ENCODE measurements at places on chromosomes 1 and 21.

DNA sequence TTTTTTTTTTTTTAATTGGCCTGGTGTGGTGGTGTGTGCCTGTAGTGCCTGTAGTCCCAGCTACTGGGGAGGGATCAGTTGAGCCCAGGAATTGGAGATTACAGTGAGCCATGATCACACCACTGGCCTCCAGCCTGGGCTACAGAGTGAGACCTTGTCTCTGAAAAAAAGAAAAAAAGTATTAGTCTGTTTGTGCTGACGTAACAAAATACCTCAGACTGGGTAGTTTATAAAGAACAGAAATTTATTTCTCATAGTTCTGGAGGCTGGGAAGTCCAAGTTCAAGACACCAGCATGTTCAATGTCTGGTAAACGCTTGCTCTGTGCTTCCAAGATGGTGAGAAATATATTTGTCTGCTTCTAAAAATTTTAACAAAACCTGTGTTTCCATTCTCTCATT, 25.8 kb downstream of the TRAF5 start:
- DNase-seq = no peak

DNA sequence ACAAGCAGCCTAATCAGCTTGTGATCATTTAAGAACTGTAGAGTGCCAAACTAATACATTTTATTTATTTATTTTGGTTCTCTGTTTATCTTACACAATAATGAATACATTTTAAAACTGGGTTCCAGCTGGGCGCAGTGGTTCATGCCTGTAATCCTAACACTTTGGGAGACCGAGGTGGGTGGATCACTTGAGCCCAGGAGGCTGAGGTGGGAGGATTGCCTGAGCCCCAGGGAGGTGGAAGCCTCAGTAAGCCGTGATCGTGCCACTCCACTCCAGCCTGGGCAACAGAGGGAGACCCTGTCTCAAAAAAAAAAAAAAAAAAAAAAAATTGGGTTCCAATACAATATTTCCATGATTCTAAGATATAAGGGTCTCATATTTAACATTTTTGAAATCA, 9.2 kb downstream of the FBXO28 start:
- DNase-seq = no peak

DNA sequence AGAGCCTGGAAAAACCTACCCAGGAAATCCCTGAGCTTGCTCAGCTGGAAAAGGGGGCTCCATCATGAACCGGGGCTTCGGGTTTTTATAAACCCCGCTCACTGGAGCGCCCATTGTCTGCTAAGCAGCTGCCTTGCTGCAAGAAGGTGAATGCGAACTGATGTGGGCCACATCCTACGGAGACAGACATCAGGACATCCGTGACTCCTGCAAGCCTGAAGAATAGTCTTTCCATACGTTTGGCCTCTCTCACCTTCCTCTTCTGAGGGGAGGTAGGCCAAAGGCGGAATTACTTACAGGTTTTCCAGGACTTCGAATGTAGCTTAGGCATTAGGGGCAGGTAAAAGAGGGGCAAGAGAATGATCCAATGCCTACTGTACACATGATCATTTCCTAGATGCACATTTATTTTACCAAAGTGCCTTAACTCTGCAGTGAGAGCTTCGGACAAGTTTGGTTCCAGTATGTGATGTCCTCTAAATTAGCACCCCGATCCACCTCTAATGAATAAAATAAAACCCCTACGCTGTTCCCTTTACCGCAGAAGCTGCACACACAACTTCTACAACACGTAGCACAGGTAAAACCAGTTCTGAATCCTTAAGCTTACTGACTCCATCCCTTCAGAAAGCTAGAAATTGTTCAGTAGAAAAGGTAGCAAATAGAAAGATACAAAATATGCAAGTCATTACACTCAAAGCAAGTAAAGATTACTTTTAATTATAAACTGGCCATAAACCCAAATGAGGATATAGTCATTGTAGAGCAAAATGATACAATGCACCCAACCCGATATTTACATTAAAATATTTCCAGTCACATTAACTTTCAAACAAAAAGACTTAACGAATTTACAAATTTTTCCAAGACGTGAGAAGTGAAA, 866 bp upstream of the SORT1 start:
- no peak for DNase-seq

GRCh38 chr1:109181807-109182163, 31.9 kb upstream of the SARS1 start:
- DNase-seq = no peak

DNA sequence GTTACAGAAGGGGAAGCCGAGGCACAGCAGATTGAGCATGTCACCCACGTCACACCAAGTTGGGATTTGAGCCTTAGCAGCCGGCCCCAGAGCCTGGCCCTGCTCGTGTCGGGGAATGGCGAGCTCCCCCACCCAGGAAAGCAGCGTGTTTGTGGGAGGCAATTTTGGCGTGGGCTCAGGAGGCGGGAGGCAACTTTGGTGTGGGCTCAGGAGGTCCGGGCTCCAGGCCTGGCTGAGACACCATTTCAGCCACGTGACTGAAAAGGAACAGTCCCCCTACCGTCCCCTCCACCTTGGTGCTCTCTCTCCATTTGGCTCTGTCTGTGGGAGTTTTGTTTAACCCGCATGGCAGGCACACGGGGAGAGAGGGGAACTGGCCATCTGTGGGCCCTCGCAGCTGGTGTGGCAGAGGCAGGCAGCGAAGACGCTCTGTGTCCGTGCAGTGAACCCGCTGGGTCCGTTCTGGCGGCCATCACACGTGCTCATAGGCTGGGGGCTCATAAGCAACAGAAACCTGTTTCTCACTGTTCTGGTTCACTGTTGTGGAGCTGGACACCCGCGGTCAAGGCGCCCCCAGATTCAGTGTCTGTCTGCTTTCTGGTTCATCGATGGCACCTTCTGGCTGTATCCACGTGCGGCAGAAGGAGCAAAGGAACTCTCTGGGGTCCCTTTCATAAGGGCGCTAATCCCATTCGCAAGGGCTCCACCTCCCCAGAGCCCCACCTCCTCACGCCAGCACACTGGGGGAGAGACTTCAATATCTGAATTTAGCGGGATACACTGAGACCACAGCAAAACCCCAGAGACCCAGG, 110.2 kb downstream of the CRYAA start:
- no peak for DNase-seq

GRCh38 chr1:38009088-38009840, 3.3 kb upstream of the UTP11 start:
- peak; percentile 62 for DNase-seq

DNA sequence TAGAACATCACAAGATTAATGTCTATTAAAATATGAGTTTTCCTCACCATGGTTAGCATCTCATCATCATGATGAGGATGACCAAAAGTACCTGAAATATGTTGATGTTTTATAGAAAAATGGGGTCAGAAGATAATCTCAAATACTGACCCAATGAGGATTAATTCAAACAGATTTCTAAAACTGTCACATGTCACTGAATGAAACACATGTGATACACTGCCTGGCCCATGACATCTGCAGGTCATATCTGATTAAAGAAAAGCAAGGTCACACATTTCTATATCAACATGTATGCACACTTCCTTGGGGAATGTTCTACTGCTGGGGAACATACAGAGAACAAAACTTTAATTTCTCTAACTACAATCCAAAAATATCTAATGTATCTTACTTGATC, 470.6 kb upstream of the ADGRL2 start:
- DNase-seq = no peak

DNA sequence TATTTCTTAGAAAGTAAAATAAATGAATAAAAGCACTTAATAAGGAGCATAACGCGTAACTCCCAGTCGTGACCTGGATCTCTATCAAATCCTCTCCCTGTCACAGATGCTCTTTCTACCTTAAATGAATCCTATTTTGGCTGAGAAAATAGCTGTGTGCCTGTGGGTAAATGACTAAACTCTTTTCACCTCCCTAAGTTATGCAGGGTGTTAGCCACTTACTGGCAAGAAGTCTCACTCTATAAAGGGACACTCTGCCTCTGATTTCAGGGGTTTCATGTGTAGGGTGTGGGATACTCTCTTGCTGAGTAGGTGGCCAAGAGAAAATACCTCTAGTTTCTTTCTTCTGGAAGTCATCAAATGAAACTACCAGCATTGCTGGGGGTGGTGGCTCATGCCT, 24.3 kb upstream of the PPP1R15B start:
- no peak for DNase-seq

- no peak for DNase-seq
Observed at GRCh38 chr21:32812035-32812434, 40.5 kb upstream of the PAXBP1 start.

GRCh38 chr1:40299366-40300248, 17.5 kb downstream of the COL9A2 start:
- DNase-seq = no peak

- DNase-seq = no peak
Observed at GRCh38 chr21:33761441-33762036, 119.2 kb downstream of the ITSN1 start.

DNA sequence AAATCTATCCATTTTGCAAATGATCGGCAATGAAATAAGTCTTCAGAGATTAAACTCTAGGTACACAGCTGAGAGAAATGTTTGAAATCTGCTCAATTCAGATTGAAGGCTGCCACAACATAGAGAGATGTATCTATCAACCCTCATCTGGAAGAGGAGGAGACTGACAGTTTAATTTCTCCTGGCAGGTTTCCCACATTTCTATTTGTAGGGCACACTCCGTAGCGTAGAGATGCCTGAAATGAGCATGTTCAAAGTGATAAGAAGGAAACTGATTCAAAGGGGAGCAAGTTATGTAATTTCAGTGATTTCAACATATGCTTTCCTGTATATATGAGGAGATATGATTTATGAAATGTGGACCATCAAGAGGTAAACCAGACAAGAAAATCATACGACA, 44.1 kb downstream of the NIBAN1 start:
- no peak for DNase-seq

GRCh38 chr1:40607921-40608320, 57.6 kb downstream of the RIMS3 start:
- no peak for DNase-seq

DNA sequence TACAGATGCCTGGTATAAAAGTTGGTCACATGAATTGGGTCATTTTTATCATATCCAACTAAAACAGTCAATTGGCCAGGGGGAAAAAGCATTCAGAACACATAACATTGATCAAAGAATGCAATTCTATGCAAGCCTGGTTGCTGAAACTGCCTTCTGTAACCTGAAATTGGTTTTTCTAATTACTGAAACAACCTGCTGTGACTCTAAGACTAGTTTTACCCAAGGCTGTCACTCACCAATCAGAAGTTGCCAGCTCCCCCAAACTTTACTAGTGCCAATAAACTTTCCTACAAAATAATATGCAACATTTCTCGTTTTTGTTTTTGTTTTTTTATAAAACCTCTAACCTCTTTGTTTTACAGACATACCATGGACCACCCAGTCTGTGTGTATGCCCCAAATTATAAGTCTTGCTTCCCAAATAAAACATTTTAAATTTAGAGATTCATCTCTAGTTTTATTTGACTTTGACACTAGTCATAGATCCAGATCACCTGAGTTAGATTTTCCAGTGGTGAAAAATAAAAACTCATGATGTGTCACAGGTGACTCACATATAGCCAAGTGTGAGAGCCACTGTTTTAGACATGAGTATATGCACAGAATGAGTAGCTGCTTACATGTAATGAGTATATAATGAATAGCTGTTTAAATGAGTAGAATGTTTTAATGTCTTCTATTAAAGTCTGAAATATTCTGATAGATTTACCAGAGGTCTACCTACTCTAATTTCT, 64.2 kb upstream of the CR2 start:
- no peak for DNase-seq

DNA sequence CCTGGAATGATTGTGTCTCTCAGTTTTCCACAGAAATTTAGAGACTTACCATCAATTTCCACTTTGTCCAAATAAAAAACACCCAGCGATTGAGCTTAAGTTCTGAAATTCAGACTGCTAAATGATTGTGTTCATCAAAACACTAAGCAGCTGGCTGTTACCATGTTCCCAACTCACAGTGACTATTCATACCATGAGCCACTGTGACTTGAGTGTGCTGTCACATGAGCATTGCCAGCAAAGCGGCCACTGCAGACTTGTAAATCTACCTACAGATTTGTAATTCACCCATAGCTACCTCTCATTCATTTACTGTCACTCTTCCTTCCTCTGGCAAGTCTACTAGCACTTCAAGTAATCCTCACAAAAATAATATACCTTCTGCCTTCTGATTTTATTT, 17.2 kb upstream of the PRKAB2 start:
- DNase-seq = no peak

- no peak for DNase-seq
Observed at GRCh38 chr1:36419569-36419968, 21.9 kb upstream of the LSM10 start.

DNA sequence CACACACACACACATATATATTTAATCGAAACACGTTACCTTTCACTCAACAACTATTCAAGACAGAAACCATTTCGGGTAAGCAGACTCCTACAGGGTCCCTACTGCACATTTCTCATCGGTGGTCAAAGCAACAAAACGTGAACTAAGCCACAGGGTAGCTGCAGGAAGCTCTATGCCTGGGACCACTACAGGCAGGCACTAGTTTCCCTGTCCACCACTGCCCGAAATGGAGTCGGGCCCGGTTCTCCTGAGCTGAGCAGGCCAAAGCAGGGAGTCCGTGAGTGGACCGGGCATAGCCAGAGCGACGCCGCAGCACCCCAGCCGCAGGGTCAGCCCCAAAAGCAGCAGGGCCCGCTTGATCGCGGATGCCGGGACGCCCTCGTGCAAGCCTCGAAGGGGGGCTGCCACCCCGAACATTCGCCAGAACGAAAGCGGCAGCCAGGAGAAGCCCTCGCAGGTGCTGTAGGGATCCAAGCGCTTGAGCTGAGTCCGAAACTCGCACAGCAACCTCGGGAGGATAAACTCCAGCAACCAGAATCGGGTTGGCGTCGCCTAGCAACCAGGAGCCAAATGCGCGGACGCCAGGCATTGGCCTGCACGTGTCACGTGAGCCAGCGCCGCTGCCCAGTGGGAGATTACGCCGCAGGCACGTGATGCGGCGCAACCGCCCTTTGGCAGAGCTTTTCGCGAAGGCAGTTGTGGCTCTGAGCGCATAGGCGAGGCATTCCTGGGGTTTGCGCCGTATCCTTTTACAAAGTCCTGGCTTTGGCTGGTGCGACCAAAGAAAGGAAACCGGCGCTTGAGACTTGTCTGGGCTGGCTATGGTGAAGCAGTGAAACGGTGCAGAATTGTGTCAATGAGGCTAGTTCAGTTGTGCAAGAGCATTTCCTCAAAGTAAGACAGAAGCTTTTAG, 13.9 kb upstream of the DDI2 start:
- DNase-seq = peak; percentile 85

- DNase-seq = no peak
Observed at GRCh38 chr1:161335796-161336195, 21.6 kb downstream of the SDHC start.

- DNase-seq = no peak
Observed at GRCh38 chr1:25760871-25761270, 39.1 kb upstream of the SELENON start.

GRCh38 chr1:171438441-171438840, 46.9 kb upstream of the PRRC2C start:
- DNase-seq = no peak

DNA sequence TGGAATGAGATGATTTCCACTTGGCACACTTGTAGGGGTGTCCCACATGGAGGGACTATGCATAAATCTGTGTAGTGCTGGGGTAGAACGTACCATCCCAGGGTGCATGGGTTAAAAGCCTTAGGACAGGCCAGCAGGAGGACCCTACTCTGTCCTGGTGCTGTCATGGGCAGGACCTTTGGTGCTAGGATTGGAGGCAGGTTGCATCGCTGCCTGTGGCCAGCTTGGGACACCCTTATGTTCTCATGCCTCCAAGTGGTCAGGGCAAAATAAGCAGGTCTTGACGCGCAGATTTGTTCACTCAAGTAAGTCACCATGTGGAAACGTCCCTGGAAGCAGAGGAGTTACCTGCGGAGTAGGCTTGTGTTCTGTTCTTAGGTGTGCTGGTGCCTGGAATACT, 49.5 kb upstream of the RAB3GAP2 start:
- DNase-seq = no peak

Data from stimulated activated CD4-positive, alpha-beta T cell treated with anti-CD3 and anti-CD28 coated beads, TNF-alpha, amount 100 ng/mL, for 48 hours (primary cell).